ENCODE measurements at places on chromosomes 16 and 17. TPM values are rescaled to one million over a fixed set of nuclear protein-coding genes. Genes with fewer than 3 reads are reported as not detected.
A peak's percentile ranks its signal among the peaks of the same experiment; 100 is the strongest.

OR3A3 gene
- total RNA-seq, result not detected

GRCh38 chr17:79890706-79891105, 51.5 kb upstream of the CBX4 start:
- DNase-seq, result no peak

DNA sequence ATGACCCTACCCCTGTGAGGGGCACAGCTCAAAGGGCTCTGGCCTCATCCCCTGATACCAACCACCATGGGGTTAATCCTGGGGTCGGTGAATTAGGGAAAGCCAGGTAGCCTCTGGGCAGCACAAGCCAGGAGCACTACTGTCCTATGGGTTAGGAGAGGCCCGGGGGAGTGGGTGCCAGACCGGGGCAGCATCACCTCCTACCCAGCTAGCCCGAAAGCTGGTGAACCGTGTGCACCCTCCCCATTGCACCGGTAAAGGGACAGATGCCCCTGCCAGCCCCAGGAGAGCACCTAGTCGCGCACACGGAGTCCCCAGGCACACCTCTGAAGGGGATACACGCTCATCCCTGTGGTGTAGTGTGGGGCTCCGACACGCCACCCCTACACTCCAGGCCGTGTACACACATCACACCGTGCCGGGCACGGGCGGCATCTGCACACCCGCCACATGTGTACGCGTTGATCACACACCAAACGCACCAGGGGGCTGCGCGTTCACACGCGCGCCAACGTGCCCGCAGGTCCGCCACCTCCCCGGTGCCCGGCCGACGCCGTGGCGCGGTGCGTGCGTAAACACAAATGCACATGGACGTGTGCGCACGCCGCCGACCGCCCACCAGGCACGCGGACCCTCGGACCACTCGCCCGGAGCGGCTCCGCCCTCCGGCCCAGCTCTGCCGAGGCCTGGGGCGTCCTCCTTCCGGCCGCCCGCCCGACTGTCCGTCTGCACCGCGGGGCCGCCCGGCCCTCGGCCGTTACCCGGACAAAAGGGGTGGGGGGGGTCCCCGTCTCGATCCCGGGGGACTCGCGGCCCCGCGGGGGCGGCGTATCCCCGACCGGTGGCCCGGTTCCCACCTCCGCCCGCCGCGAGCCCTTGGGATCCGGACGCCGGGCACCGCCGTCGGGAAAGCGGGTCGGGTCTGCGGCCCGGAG, 785 bp downstream of the UBALD1 start:
- DNase-seq, result no peak

GRCh38 chr17:40284085-40284713, 3.5 kb upstream of the CDC6 start:
- DNase-seq, result peak; percentile 22

PRKCB gene
- not detected for total RNA-seq

DNA sequence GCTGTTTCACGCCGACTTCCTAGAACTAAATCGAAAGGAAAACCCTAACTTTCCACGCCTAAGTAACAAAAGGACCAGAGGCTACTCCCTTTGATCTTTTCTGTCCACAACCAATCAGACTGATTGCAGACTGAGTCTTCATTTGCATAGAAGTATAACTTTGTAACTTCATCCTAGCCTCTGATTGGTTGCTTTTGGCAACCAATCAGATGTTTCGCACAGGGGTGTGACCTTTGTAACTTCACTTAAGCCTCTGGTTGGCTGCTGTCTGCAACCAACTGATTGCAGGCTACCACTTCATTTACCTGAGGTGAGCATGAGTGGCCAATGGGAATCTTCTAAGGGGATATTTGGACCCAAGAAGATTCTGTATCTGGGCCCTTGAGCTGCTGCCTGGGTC, 17.4 kb upstream of the ICAM2 start:
- DNase-seq, result no peak

CIBAR2 gene
- total RNA-seq, result not detected

CETP gene
- 0.33 TPM for total RNA-seq

ZNF205 gene
- total RNA-seq, result 21.3 TPM

WWP2 gene
- total RNA-seq, result 17.9 TPM

GRCh38 chr17:2723505-2723996, 12.0 kb upstream of the CLUH start:
- no peak for DNase-seq

DNA sequence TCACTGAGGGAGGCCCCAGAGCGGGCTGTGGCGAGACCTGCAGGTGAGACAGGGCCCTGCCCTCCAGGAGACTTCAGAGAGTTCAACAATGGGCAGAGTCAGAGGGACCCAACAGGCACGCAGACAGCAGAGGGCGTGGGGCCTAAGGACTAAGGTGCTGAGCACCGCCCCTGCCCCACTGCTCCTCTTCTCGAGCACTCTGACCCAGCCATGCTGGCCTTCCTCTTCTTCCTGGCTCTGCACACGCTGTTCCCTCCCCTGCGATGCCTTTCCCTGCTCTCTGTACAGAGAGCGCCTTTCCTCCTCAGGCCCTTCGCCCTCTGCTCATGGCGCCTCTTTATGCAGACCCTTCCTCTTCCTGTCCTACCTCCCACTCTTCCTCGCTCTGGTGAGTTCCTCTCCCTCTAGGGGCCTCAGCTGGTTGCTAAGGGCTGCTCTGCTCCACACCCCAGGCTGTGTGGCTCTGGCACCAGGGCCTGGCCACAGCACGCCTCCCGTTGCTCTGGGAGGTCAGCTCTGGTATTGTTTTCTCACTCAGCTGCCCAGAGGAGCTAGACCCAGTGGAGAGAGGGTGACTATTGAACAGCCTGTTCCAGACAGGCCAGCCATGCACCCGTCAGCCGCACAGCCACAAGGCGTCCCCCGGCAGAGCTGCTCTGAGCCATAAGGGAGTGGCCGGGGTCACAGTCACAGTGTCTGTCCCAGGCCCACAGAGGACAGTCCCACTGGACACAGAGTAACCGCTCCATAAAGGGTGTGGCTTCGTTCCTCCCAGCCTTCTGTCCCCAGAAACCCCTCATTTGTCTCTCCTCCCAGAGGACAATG, 13.6 kb upstream of the RASD1 start:
- no peak for DNase-seq

FBXO39 gene
- total RNA-seq, result 1.4 TPM

GINS2 gene
- 13.3 TPM for total RNA-seq

GRCh38 chr16:6209355-6209930, 1111.8 kb upstream of the EEF2KMT start:
- no peak for DNase-seq

DNA sequence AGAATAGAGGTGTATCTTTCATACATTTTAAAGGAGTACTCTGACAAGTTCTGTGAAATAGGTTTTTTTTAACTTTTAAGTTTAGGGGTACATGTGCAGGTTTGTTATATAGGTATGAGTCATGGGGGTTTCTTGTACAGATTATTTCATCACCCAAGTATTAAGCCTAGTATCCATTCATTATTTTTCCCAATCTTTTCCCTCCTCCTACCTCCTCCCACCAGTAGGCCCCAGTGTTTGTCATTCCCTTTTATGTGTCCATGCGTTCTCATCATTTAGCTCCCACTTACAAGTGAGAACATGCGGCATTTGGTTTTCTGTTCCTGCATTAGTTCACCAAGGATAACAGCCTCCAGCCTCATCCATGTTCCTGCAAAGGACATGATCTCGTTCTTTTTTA, 175.5 kb downstream of the CYB561 start:
- no peak for DNase-seq

TXNL4B gene
- total RNA-seq, result 4.0 TPM

DNA sequence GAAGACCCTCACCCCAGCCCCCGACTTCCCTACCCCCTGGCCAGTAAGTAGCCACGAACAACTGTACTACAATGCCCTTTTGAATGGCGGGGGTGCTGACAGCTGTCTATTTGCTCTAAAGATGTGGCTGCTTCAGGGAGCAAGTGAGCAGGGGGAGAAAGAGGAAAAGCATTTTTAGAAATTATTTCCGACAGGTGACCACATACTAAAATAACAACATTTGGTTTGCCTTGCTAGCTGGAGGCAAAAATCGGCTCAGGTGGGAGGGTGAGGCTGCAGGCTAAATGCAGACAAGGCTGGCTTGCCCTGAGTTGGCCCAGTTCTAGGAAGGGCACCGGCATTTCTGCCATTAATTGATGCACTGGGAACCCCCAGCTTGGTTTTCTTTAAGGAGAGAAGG, 188.5 kb downstream of the XYLT1 start:
- DNase-seq, result no peak

SCIMP gene
- total RNA-seq, result not detected

GRCh38 chr17:77211681-77212080, 70.9 kb downstream of the SEC14L1 start:
- no peak for DNase-seq

CBFA2T3 gene
- not detected for total RNA-seq

DNA sequence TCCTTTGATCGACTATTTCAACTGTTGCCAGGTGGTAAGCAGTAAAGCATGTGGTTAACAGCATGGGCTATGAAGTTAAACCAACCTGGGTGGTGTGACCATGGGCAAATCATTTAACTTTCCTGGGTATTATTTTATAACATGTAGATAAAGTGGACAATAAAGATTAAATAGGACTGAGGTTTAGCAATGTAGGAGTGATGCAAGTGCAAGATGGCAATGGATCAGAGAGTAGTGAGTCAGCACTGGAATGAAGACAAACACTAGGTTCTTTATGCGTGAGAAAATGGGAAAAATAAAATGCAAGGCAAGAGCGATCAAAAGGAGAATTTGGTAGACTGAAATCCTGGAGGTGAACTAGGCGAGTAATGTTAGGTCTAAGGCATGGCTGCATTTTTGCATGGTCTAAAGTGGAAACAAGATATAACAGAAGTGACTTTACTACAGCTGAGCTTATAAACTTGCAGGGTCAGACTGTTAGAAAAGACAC, 222.4 kb upstream of the AXIN2 start:
- peak; percentile 17 for DNase-seq

ARL5C gene
- not detected for total RNA-seq

DNA sequence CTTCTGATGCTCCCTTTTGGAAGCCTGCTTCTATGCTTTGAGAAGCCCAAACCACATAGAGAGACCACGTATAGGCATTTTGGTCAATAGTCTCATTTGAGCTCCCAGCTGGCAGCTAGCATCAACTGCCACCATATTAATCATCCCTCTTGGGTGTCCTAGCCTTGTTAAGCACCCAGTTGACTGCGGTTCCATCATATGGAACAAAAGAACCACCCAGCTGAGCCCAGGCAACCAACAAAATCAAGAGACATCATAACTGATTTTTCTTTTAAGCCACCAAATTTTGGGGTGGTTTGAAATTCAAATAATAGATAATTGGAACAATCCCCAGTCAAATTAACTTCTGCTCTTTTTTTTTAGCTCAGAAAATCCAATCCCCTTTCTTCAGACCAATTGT, 53.9 kb downstream of the HS3ST3B1 start:
- DNase-seq, result no peak

- DNase-seq, result no peak
Observed at GRCh38 chr17:13154398-13154797, 136.6 kb upstream of the ELAC2 start.

SCARF1 gene
- 117 TPM for total RNA-seq

DNA sequence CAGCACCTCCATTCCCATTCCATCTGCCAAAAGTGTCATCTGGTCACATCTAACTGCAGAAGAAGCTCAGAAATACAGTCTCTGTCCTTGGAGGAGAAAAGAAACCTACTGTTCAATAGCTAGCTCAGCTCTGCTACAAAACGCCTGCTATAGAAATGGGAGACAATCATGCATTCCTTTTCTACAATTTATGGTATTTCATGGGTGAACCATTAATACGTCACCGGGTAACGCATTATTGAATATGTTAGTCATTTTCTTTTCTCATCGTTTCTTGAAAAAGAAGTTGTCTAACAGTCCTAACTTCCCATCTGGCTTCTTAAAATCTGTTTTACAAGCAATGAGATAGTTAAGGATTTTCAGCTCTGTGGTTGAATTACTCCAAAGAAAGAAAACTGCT, 496.7 kb upstream of the RBFOX1 start:
- no peak for DNase-seq

MT3 gene
- not detected for total RNA-seq

GRCh38 chr16:68954911-68955635, 111.7 kb downstream of the TANGO6 start:
- DNase-seq, result no peak

MMP2 gene
- total RNA-seq, result 219 TPM

PRDM7 gene
- total RNA-seq, result not detected

Data from pulmonary artery endothelial cell (primary cell).